ENCODE measurements at places on chromosomes 1 and 21.

- no peak for DNase-seq
Observed at GRCh38 chr1:6868660-6869380, 83.6 kb downstream of the CAMTA1 start.

GRCh38 chr1:234494049-234494448 is 15.1 kb upstream of the TARBP1 start:
- DNase-seq: no peak

GRCh38 chr21:33622253-33622652 is 19.3 kb downstream of the CRYZL1 start:
- DNase-seq: no peak

DNA sequence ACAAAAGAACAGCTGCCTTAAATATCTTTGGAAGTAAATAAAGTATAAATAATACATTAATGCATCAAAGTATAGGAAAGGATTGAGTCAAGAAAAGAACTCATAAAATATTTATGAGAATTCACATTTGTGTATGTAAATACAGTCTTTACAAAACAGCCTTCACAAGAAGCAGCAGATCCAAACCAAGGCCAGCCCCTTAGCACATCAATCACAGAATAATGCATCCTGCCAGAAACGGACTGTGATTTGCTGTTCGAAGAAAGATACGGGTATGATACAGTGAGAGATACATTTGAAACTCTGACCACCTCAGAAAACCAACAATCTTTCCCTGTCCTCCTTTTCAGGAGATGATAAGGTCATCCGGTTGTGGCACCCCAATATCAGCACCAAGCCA is 70.9 kb downstream of the WDR64 start:
- DNase-seq: no peak

DNA sequence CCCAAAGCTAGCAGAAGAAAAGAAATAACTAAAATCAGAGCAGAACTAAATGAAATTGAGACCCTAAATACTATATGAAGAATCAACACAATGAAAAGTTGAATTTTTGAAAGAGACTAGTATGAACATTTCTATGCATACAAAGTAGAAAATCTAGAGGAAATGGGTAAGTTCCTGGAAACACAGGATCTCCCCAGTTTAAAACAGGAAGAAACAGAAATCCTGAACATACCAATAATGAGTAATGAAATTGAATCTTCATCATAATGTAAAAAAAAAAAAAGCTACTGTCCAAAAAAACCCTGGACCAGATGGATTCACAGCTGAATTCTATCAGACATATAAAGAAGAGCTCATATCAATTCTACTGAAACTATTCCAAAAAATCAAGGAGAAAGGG is 233.5 kb downstream of the PLPP3 start:
- DNase-seq: no peak

DNA sequence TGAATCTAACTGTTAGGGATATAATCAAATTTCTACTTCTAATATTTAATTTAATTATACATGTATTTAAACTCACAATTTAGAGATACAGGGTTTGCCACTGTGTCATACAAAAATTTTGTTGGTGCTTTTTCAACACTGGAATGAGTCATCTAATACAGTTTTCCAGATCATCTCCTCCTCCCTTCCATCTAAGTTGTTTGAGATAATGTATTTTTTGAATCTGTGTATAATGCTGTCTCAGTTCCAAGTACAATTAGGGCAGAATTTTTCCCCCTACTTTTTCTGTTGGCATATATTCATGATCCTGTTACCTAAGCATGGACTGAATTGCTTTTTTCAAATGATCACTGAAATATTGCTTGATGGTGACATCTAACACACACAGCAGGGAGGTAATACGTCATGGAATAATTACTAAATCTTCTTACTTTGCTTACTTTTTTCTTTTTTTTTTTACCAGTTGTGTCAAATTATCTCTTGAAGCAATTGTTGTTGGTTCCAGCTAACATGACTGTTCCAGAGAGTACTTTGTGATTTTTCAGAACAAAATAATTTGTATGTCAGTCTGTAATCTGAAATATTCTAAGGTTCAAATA is 146.0 kb downstream of the MAGI3 start:
- DNase-seq: no peak

- peak; percentile 98 for DNase-seq
Observed at GRCh38 chr1:27772932-27773825, at the start of gene STX12. TSS of gene STX12 (plus strand) at chr1:27773219. CDS start at chr1:27773308, 89 bp downstream.

DNA sequence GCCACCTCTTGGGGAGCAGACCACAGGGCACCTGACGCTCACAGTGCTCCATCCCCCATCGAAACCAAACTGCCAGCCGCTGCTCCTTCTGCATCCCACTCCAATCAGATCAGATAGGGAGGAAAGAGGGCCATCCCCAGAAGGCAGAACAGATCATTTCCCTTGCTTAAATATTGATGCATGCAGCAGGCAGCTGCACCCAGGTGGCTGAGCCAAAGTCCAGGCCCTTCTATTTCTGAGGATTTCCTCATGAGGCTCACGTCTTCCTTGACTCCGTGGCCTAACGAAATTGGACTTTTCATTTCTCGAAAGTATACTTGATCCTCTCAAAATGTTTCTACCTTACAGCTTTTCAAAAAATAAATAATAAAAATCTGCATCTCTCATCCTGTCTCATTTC is 239.2 kb downstream of the ATG4C start:
- DNase-seq: no peak

DNA sequence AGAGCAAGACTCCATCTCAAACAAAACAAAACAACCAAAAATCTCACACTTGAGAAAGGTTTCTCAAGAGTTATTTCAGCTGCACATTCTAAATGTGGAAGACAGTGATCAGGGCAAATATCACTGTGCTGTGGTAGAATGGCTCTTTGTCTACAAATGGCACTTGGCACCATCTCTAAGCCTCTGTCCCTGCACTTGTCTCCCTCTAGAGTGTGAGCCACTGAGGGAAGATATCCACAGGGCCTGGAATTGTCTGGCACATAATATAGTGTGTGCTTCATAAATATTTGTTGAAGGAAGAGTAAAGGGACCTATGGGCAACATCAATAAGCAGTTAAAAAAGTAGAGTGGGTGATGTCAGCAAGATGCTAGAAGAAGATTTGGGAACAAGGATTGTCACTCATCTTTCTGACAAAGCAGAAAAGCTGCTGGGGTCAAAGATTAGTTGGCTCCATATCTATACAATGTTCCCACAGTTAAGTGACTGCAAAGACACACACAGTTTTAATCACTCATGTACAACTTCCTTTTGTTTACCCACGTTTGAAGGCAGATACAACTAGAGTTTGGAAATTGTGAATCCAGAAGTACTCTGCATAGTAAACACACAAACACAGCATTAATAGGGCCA is 19.1 kb downstream of the CD101 start:
- DNase-seq: no peak

DNA sequence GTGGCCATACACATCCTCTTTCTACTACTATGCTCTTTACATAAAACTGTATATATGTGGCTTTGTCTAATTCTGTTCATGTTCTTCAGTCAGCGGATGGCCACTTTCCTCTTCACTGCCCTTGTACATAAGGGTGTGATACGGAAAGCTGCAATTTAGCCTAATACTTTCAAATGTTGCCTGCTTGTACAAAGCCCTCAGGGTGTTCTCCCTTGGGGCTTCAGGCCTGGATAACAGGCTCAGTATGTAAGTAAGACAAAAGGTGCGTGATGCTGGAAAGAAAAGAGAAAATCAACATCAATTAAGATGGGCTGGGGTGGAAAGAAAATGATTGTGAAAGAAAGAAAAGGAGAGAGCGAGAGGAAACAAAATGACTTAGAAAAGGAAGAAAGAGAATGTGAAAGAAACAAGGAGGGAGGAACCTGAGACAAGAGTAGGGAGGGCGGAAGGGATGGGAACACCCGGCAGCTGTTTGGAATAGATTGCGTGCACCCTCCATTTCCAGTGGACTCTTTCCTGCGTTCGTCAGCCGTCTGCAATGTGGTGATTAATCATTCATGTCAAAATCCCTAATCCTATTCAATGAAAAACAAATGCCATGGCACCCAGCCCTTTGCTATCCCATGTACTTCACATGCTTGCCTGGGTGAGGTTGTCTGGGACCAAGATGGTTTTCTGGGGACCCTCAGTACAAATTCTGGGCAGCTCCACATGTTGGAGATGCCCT is 553.6 kb downstream of the NUF2 start:
- DNase-seq: no peak

GRCh38 chr1:156247460-156248322 is at the start of gene PAQR6:
TSS of gene PAQR6 (minus strand) at chr1:156248056. CDS start at chr1:156246731, 1,325 bp downstream.
- DNase-seq: no peak

GRCh38 chr21:44024887-44025353 is 12.8 kb downstream of the TRAPPC10 start:
- peak; percentile 64 for DNase-seq

GRCh38 chr1:239706245-239706892 is 320.0 kb downstream of the CHRM3 start:
- no peak for DNase-seq

DNA sequence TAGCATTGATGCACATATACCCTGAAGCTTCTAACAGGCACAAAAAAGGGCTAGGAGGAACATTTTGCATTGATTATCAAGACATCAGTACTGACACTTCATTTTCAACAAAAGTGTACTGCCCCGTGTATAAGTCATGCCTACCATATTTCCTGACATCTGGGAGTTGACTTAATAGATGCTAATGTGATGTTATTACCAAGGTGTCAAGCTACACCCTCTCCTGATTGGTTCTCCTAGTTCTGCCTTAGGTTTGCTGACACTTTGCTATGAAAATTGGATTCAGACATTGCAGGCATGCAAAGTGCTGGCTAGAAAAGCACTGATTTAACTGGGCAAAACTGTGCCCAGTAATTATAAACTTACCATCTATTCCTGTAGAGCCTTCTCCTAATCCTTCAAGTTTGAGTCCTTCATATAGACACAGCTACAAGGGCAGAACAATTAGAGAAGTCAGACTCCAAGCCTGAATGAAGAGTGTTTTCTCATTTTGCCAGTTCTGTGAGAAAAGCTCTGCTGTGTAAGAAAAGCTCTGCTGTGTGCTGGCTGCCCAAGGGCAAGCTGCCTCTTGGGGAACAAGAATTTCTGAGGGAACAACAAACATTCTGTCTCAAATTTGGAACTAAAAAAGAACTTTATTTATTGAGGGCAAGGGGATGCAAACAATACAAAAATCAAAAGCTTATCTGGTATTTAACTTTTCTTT is 11.2 kb downstream of the S100A10 start:
- no peak for DNase-seq

DNA sequence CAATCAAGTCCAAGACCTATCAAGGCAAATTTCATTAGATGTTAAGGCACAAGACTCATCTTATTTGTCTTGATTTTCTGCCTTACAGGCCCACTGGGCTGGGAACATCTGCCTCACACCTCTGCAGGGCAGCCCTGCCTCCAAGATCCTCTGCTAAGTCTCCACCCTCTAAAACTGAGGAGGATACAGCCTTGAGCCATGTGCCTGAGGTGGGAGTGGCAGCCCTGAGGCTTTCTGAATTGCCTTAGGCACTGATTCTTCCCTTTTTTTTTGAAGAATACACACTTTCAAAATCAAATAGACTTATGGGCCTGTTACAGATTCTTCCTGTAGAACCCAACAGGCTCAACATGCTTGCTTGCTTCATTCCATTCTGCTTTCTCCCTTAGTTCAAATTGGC is 544.3 kb upstream of the ADAMTS5 start:
- no peak for DNase-seq

DNA sequence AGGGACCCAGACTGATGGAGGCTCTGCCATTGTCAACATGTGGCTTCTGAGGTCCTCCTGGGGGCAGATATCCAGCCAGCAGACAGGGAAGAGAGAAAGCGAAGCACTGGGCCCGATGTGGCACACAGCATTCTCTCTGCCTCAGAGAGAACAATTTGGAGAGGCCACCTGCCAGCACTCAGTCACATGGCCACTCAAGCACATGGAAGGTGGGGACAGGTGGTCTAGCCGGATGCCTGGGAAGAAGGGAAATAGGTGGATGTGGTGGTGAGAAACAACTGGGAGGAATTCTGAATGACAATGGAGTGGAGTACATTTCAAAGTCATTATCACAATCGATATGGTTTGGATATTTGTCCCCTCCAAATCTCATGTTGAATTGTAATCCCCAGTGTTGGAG is 109.0 kb downstream of the UBE2U start:
- DNase-seq: no peak

DNA sequence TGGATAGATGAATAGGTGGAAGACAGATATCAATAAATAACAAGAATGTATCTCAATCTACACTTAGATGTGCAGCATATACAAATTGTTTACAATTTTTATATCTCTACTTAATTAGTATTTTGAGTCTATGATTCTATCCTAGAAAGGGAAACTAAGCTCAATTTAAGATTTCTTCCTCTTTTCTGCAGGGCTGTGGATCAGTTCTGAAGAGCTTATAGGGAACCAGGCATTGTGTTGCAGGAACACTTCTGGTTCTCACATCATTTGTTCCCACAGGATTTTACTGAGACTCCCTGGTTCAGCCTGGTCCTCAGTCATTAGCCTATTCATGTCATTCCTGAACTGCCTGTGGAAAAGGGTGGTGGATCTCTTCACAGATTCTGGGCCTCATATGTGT is 105.8 kb downstream of the TNFSF18 start:
- DNase-seq: no peak

- no peak for DNase-seq
Observed at GRCh38 chr1:89827902-89828301, 7.1 kb downstream of the LRRC8D start.

- DNase-seq: peak; percentile 76
Observed at GRCh38 chr1:113073479-113073950, 517 bp downstream of the LRIG2 start.

DNA sequence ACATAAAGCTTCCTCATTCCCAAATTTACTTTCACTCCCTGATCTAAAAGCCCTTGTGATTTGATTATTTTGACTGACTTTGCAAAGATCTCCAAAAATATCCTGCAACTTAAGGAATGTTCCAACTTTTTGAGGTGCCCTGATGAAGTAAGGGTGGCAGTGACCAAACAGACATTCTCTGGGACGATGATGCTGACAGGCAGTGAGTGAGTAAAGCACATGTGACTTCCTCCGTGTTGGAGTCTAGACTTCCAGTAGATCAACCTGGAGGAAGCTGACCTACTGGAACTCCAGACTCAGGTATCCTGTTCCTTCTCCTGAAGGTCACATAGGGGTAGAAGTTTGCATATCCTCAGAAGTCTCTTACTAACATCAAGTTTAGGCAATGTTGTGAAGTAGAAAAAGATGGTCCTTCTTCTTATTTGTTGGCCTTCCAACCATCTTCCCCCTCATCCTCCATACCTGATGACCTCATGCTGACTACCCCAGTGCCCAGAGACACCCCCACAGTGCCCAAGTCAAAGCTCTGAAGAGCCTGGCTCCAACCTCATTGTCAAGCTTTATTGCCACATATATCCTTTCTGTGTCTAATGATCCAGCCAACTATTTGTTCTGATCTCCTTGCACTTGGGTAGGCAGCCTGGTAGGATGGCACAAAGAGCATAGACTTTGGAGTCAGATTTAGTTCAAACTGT is 16.0 kb downstream of the TNFSF4 start:
- DNase-seq: no peak

Data from hematopoietic multipotent progenitor cell treated with erythropoietin and hydrocortisone succinate and interleukin-3 and kit ligand, for 4 days (in vitro differentiated cells).